Activated CD4-positive, alpha-beta T cell treated with anti-CD3 and anti-CD28 coated beads, Interleukin-2, amount 50 U/mL, for 24 hours (primary cell): ENCODE measurements at places on chromosomes 13 and 19.

- no peak for DNase-seq
Observed at GRCh38 chr13:101730420-101731000, 278.0 kb downstream of the ITGBL1 start.

DNA sequence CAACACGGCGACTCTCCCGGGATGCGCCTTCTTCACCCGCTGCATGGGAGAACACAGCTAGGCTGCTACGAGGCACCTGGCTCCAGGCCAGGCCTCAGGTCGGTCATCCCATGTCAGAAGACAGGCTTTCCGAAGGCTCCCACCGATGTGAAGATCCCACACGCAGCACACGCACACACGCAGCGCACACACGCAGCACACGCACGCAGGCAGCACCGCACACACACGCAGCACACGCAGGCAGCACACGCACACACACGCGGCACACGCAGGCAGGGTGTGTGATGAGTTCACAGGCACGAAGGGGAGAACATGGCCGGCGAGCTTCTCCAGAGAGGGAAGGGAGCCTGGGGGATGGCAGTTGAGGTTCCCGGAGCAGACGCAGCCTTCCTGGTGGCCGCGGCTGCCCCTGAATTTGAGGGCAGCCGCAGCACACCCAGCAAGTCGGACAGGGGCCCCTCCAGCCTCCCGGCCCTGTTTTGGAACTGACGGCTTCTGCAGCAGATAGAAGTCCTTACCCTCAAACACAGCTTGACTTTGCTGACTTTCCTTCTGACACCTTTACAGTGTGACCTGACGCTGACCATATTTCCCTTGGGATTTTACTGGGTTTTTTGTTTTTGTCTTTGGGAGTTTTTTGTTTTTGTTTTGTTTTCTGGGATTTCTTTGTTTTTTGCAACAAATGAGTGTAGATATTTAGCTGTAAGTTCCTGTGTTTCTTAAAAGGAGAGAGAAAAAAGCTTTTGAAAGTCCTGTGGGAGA, 55.9 kb downstream of the RASA3 start:
- DNase-seq, result no peak

DNA sequence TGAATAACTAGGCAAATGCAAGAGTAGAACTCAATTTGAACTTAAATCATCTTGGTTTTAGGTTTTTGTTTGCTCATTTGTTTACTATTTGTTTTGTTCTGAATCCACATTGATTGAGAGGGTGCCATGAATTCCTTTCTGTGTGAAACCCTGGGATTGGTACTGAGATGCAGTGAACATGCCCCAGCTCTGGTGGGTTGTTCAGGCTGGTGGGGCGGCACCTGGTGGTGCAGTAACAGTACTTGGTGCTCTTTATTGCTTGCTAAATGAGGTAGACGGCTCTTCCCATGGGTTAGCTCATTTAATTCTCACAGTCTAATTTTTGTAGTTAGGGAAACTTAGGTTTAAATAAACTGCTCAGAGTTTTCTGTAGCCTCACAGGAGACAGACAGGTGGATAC, 48.4 kb downstream of the WASF3 start:
- DNase-seq, result no peak

- no peak for DNase-seq
Observed at GRCh38 chr13:93226623-93227279, at the start of gene GPC6. Gene GPC6, plus strand, starts transcription at chr13:93226807.
